ENCODE measurements at places on chromosomes 3 and 15.

DNA sequence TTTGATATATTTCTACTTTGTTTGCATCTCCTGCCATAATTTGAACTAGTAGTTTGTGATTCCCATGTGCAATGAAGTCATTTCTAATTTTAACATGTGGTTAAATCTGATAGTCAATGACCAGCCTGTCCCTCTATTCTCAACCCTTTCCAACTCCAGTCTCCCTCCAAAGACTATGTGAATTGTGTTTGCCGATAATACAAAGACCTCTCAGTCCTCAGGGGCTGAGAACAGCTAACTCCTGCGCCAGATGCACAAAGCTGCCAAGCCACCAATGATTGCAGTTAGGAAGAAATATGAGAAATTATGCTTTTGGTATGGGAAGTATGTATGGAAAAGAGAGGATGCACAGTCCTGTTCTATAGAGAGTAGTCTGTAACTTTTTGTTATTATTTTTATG, 54.0 kb downstream of the KCNH8 start:
- DNase-seq = no peak

DNA sequence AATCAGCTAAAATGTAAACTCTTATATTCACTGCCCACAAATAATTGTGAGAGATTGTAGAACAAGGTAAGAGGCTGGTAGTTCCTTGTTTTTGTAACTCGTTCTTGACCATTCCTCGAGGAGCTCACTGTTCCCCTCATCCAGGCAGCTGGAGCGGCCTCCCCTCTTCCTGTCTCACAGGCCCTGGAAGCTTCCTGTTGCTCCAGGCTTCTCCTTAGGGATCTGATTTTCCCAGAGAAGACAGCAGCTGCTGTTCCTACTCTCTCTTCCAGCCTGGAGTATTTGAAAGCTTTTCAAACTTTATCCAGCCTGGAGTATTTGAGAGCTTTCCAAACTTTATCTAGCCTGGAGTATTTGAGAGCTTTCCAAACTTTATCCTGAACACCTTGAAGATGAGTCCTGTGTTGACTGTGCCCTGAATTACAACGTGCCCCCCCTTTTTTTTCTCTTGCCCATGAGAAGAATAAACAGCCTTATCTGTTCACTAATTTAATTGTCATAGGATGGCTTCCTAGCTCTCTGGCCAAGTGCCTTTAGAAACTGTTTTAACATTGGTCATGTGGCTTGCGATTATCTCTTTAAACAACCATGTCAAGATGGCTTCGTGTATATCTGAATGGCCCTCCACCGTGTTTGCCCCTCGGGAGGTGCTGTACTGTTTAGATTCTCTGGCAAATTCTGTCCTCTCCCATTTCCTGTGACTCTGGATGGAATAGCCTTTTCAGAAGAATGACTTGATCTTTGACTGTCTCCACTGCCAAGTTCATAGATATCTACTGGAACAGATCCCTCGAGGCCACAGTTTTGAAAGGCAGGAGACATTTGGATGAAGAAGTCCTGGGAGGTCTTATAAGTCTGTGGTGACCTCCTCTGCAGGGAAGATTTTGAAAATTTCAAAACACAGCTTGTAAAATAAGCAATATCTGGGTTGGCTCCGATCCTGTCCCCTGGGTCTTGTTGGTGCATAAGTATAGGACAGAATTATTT, 4.8 kb downstream of the ADAMTSL3 start:
- no peak for DNase-seq

DNA sequence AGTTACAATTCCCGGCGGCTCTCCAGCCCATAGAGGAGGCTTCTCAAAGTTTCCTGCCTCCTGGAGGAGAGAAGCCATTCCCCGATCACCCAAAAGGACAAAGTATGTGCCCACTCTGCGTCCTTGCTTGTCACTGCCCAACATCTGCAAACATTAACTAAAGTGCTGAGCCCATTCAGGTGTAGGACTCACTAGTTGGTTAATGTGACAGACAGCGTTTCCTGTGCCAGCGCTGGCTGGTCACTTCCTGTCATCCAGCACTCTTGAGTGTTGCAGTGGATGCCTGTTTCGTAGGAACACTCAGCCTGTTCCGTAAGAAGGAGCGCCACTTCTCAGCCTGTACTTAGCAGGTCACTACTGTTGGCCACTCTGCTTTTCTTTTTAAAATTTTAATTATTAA, 100.3 kb downstream of the APBA2 start:
- no peak for DNase-seq

DNA sequence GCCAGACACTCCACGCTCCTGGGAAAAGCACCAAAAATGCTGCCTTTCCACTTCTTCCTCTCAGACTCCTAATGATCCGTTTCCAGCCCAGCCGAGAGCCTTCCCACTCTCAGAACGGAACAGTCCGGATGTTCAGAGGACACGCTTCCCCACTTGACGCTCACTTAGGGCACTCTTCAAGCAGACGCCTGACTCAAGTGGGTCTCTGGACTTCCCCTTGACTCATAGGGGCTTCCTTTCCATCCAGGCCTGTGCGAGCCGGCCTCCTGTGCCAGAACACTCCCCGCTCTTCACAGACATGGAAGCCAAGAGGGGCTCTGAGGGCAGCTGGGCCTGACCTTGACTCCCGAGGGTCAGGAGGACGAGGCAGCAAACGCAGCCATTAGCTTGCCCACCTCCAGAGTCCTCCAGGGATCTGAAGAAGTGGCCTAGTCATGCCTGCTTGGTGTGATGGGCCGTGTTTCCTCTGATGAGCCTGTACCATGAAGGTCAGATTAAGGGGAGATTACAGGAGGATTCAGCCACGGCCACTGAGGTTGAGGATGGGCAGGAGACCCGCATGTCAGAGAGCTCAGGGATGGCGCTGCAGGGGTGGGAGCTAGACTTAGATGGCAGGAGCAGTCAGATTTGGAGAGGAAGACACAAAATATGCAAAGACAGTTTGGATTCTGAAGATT, 114.7 kb upstream of the TLE3 start:
- DNase-seq = no peak

GRCh38 chr3:143808030-143808429, 40.2 kb downstream of the SLC9A9 start:
- DNase-seq = no peak

- DNase-seq = no peak
Measured at GRCh38 chr3:143298886-143299535, 179.4 kb downstream of the CHST2 start.

DNA sequence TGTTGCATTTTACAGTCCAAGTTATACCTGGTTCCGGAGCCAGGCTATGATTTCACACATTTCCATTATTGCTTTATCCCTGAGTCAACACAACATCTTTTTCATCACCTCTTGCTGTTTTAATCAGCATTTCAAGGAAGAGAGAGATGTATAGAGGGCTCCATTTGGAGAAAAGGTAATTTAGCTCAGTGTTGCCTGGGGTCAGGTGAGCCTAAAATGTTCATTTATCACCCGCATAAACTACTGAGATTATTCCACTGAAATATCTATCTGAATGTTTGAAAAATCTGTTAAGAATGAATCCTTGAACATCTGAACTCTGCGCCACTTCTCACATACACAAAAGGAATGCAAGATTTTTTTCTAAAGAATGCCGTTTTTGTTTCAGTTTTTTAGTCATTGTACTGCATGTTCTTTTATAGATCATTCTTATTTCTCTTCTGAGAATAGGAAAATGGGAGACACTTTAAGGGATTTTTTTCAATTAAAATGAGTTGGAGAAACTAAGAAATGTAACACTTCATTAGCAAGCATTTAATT, 51.5 kb upstream of the AGTR1 start:
- DNase-seq = peak; percentile 46

DNA sequence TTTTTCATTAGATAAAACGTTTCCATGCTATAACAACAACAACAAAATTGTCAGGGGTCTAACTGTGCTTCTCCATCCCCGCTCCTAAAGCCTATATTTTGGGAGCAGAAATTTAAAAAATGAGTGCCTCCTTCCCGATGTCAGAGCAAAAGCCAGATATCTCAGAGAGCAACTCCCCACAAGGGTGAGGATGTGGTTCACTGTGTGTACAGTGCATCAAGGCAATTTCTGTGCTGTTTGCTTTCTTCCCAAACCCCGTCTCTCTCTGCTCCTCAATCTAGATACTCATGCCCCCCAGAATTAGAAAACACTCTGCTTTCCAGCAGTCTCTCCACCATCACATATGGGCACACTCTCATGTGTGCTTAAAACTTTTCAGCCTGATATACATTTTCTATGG, 76.7 kb upstream of the MBNL1 start:
- no peak for DNase-seq

DNA sequence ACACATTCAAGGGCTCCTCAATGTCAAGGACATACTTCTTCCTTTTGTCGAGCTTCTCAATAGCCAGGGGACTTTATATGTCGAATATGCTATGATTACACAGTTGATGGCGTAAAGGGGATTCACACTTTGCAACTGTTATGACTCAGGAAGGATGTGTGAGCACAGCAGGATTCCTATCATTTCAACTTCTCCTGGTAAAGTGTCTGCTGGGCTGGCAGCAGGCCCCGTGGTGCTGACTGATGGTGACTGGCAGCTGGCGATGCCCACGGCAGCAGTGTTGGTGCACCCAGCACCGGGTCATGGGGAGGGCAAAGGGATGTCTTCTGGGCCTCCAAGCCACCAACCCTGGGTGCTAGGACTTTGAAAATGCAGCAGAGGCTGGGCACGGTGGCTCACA, 44.8 kb upstream of the GNB5 start:
- peak; percentile 23 for DNase-seq

GRCh38 chr3:52881871-52882270, 15.5 kb downstream of the STIMATE start:
- no peak for DNase-seq

GRCh38 chr3:110123946-110124345, 786.6 kb upstream of the DPPA4 start:
- no peak for DNase-seq

- DNase-seq = no peak
Measured at GRCh38 chr3:196981657-196982056, 13.0 kb upstream of the PIGZ start.

DNA sequence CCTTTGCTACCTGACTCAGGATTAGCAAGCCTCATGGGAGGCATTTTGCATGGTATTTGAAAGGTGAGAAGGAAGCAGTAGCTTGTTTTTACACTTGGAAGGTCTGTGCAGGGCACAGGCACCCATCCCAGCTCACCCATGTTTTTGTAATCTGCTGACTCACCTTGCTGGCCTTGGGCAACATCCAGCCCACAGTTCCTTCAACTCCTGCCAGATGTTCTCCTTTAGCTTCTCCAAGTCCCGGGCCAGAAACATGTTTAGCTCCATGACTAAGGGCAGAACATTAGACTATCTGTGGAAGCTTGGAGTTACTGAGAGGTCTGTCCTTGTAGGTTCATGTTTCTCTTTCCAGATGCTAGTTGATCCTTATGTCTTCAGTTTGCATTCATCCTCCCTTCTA, 12.4 kb upstream of the ZNF770 start:
- DNase-seq = peak; percentile 50

DNA sequence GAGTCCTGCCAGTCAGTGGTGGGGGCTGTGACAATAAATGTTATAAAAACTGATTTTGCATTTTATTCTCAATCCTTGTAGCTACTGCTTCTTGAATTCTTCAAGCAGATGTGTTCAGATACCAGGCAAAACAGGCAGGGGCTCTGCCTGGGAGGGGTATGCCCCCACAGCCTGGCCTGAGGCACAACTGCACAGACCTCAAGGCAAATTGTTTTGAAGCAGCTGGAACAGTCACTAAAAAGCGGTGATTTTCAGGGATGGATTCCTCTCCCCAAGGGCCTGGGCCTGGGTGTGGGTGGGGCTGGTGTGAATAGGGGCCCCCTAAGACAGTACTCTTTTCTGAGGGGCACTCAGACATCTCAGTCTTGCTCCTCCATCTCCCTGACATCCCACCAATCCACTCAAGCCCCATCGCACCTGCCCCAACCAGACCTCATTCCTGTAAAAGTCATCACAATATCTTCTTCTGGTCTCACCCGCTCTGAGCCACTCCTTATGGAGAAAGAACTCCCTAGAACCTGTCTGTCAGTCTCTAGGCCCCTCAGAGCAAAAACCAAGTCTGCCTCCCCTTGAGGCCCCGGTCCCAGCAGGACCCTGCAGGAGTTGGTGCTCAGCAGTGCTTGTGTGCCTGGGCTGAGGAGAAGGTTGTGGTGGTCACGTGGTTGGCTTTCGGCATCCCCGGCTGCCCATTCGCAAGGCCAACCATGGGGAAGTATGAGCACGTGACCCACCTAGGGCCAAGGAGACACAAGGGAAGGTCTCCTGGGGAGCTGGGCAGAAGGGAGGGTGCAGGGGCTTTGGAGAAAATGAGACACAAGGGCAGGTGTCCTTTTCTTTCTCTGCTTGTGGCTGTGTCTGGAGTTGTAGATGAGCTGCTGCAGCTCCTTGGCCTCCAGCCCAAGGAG, 2.9 kb upstream of the PSTPIP1 start:
- no peak for DNase-seq

GRCh38 chr3:177490626-177491025, 293.3 kb upstream of the TBL1XR1 start:
- no peak for DNase-seq

GRCh38 chr3:49255718-49256511, 21.1 kb downstream of the C3orf62 start:
- no peak for DNase-seq

- no peak for DNase-seq
Measured at GRCh38 chr3:25142609-25143355, 285.3 kb upstream of the RARB start.

DNA sequence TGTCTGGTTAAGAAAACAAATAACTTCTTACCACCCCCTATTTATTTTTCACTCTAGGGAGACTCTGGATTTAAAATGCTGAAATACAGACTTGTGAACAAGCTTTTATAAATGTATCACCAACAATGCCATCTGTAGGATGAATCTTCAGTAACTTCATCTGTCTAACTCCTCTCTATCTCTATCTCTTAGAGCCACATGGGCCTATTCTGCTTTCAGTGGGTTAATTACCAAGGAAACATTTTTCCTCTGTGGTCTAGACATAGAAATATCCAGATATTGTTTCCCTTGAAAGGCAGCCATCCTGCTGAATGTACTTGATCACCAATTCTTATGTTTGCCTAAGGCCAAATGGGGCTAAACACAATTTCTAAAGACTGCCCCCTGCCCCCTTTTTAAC, 167.6 kb upstream of the COL8A1 start:
- peak; percentile 47 for DNase-seq

GRCh38 chr3:53089511-53089910, 40.7 kb downstream of the RFT1 start:
- no peak for DNase-seq

GRCh38 chr3:176566757-176567156, 630.5 kb downstream of the TBL1XR1 start:
- no peak for DNase-seq

- DNase-seq = peak; percentile 87
Measured at GRCh38 chr3:147406028-147406931, at the start of gene ZIC4. ZIC4 (minus strand) TSS chr3:147406543; CDS start chr3:147402797, 3,746 bp downstream.
